ENCODE measurements at places on chromosomes 2 and 18. TPM values are rescaled to one million over a fixed set of nuclear protein-coding genes. Genes with fewer than 3 reads are reported as not detected.

Gene CTAGE1
- total RNA-seq, result not detected

Gene CD226
- 102 TPM for total RNA-seq

- no peak for DNase-seq
Observed at GRCh38 chr2:36871068-36871707, 95.1 kb downstream of the STRN start.

DNA sequence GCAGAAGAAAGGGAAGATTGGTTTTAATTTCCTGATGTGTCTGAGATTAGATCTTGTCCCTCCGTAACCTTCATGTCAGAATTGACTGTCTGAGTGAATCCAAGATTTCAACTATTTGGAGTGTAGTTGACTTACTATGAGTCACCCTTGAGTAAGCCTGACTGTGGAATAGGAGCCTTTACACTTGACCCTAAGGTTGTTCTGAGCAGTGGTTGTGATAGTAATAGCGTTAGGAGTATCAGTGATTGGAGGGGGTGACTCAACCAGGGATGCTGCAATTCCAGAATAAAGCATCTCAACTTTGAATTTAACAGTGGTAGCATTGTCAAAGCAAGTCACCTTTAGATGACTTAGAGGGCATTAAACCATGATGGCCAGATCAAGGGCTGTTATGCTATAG, 979.5 kb upstream of the FAM98A start:
- no peak for DNase-seq

Gene ALPP
- not detected for total RNA-seq

Gene GLI2
- 0.75 TPM for total RNA-seq

GRCh38 chr18:15198116-15198389, 450.1 kb downstream of the ANKRD30B start:
- DNase-seq, result no peak

DNA sequence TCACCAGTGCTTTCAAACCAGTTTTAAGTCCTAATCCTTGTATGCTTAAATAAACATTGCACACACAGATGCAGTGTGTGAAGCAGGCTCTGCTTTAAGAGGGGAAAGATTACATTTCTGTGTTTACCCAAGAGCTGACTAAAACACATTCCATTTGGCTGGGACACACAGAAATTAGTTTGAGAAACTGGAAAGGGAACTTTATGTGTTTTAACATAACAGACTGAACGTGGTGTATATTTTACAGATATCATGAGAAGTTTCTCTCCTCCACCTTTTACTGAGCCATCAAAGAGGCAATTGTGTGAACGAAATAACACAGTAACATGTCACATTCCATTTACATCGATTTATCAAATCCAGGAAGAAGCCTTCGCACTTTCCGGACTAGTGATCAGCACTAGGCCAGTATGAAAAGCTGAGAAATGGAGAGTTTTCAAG, 121.8 kb downstream of the MAIP1 start:
- no peak for DNase-seq

- DNase-seq, result no peak
Observed at GRCh38 chr2:12170121-12170520, 423.7 kb downstream of the LPIN1 start.

DNA sequence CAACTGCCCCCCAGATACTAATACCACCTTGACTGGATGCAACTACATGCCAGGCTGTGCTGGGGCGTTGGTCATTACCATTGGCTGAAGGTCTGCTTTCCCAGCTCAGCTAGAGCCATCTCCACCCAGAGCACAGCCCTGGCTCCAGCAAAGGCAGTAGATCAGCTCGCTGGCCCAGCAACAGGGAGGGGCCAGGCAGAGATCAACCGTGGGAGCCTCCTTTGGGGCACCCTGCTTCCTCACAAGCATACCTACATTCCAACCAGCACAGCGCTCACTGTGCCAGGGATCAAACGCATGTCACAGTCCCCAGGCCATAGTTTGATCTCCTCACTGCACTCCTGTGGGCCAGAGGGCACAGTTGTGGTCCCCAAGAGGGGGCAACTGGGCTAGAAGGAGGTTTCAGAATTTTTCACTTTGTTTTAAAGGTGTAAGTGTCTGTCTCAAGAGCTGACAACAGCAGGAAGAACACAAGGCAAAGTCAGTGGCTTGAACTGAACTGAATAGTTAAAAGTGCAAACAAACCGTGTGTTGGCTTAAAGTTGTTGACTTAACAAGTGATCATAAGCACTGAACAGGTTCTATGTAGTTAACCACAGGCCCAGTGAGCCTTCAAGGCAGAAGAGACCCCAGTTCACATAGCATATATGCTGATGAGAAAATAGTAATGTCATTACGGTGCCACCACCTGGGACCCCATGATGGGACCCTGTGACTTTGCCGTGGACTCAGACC, 70.1 kb upstream of the BZW1 start:
- no peak for DNase-seq

Gene TMEM247
- total RNA-seq, result not detected

GRCh38 chr2:222391743-222392285, 32.5 kb upstream of the SGPP2 start:
- no peak for DNase-seq

Gene KIAA2012
- total RNA-seq, result not detected

DNA sequence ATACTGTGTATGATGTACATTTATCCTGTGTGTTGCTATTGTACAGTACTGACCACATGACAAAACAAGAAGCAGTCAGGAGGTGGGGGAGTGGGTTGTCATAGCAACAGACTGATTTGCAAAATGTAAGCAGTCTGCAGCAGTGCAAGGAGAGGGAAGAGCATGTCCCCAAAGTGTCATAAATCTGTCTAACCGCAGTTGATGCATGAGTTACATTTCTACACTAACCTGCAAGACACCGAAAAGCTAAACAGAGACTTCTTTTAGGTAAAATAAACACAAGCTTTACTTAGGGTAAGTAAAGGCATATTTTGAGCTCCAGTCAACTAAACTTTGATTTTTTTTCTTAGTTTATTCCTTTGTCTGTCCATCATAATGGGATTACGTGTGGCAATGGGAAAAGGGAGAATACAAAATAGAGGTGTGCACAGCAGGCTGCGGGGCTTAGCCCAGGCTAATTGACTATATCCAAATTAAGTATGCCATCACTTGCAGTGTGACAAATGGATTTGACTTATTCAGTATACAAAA, 134.5 kb downstream of the MEIS1 start:
- DNase-seq, result no peak

GRCh38 chr18:1891641-1892040, 679.7 kb downstream of the METTL4 start:
- DNase-seq, result no peak

DNA sequence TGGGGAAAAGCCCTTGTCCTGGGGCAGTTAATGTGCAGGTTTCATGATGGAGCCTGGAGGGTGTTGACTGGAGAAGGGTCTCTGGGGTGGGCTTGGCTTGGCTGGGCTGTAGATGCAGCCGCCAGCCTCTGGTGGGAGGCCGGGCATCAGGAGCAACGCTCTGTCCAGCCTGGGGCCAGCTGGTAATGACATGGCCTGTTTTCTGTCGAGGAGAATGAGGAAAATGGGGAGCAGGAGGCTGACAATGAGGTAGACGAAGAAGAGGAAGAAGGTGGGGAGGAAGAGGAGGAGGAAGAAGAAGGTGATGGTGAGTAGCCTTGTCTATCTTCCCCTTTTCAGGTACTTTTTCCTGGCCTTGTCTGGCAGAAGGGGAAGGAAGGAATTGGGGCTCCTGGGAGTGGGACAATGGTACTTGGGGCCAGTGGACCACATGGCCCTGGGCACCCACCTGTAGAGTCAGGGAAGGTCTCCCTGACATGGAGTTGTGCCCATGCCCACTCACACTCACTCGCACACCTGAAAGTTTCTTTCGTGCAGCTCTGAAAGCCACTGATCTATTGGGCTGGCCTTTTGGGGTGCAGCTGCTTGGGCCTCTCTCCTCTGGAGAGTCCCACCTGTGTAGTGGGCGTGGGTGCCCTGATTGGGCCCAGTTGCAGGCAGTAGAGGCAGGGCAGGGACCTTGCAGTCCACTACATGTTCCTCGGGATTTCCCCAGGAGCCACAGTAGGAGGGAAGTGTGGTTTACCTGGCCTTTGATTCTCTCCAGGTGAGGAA, 3.5 kb downstream of the PTMA start:
- peak; percentile 28 for DNase-seq

DNA sequence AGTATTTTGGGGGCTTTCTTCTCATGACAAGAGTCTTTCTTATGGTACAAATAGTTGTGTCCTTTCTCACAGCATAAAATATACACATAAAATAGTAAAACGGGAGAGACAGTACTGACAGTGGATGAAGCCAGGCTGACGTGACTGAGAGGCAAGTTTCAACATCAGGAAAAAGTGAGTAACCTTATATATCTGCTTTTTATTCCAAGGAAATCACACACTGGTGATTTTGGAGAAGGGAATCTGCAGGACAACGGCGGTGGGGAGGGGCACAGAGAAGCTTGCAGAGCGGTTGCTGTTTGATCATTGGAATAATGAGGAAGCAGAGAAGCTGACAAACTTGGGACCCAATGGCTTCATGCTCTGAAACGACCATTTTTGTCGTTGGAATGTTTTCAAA, 130.6 kb upstream of the ZNF236 start:
- DNase-seq, result no peak

GRCh38 chr2:9275399-9275798, 68.8 kb downstream of the ASAP2 start:
- DNase-seq, result no peak

DNA sequence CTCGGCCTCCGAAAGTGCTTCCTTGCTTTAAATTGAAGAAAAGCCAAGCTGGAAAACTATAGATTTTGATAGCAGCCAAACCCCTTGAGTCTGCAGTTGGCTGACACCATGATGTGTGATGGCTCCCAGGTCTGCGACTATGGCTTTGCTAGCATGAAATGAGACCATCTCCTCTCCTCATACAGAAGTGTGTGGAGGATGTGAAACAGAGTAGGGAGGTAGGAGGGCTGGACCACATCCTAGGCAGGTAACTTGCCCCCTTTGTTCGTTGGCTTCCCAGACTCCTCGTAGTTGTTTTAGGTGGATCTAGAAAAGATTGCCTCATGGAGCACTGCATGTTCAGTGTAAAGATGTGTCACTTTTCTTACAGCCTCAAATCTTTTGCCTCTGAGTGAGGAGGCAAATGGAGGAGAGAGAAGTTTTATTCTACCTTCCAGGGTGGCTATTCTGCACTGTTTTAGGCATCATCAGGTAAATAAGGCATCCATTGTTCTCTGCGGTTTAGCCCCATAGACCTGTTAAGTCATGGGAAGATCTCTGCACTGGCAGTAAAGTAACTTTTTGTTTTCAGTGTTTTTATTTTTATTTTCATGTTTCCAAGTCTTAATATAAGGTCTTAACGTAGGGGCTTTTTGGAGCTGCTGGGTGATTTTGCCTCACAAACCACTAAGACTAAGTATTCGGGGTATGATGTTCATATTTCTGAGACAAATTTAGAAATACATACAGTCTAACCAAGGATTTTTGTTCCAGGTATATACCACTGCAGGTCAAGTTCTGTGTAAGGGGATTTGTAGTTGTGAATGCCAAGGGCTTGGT, 40.1 kb downstream of the MGAT5 start:
- DNase-seq, result no peak

- DNase-seq, result no peak
Observed at GRCh38 chr2:102015399-102015798, 23.6 kb downstream of the IL1R2 start.

DNA sequence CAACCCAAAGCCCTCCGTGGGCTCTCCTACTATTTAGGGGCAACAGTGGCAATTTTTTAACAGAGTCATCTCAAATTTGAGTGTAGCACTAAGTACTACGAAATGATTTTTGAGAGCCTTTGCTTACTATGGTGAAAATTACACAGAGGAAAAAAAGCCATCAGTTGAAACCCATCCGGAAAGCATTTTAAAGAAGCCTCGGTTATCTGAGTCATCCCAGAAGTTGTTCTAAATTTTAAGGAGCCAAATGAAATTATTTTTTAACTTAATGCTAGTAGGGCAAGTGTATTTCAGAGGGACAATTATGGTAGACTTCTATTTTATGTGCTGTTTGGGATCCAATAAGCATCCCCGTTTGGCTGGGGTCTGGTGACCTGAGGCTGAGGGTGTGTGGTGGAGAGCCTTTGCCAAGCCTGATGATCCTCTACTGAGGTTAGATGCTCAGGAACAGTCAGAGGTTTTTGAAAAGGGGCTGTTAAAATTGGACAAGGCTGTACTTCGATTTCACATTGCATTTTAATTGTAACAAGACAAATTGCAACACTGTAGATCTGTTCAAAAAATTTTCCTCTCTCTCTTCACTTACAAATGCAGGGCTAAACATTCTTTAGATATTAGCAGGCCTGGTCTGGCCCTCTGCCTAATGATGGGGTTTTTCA, 47.0 kb downstream of the RAPGEF4 start:
- DNase-seq, result no peak

- no peak for DNase-seq
Observed at GRCh38 chr2:127047716-127048617, 59.0 kb downstream of the BIN1 start.

Measured in activated CD4-positive, alpha-beta memory T cell treated with anti-CD3 and anti-CD28 coated beads, Interleukin-2, amount 10 ng/mL, durations not matched to agents 7 days and 5 days (primary cell).